Motor neuron (in vitro differentiated cells): ENCODE measurements at places on chromosomes 1 and 21. TPM values are rescaled to one million over a fixed set of nuclear protein-coding genes. Genes with fewer than 3 reads are reported as not detected.

GRCh38 chr21:43603641-43604504 lies 55.4 kb downstream of the HSF2BP start:
- ATAC-seq: no peak

GRCh38 chr1:55276671-55277376 lies 61.7 kb upstream of the USP24 start:
- ATAC-seq: no peak

DNA sequence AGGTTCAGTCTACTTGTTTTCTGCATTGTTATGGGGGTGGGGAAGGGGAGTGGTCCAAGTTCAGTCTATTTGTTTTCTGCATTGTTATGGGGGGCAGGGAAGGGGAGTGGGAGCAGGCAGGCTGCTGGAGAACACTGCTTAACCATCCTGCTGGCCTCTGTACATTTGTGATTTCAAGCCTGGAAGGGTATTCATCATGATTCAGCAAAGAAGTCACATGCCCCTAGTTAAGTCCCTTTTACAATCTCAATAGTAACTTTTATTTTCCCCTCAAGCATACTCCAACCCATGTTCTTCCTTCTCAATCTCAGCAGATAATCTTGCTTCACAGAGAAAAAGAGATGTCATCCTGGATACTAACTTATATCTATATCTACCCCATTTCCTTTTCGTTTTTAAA lies 7.9 kb downstream of the LYST start:
- peak; percentile 37 for ATAC-seq

DNA sequence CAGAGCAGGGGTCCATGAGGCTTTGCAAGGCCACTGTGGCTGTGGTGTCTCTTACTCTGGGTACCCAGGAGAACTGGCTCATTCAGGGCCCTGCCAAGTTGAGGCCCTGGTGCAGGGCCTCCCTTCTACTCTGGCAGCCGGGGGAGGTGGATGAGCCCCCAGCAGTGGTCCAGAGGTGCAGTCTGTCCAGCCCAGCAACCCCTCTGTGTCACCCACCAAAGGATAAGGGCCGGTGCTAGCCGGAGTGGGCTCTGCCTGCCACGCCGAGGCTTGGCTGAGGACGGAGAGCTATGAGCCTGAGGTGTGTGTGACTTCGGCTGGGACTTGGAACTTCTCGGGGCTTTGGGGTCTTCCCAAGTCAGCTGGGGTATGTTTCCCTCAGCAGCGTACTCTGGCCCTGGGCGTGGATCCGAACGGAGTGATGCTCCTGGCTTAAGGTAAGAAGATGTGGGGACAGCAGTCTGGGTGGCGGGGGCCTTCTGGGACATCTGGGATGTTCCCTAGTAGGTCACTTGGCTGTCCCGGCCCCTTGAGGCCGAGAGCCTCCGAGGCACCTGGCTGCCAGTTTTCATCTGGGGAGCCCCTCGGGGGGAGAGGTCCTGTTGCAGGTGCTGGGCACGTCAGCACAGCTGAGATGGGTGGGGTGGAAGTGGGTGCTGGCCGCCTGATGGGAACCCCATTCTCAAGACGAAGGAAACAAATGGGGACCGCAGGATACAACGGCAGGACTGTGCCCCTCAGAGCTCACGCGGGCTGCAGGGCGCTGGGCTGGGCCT lies 25.9 kb downstream of the RUNX3 start:
- ATAC-seq: no peak

DNA sequence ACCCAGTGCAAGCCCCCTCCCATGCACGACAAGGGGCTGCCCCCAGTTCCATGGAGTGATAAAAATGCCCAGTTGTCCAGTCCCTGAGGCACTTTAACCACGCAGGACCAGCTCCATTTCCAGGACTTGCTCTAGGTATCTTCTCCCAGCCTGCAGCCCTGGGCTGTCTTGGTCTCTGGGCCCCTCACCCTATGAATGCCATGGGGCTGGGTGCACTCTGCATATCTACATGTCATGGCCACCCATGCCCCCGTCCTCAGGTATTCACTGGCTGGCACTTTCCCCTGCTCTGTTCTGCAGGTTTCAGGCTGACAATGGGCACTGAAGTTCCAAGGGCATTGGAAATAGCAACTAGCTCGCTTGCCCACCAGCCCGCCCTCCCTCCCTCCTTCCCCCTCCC lies 19.6 kb upstream of the C1orf174 start:
- ATAC-seq: no peak

- ATAC-seq: no peak
Measured at GRCh38 chr1:18651713-18652112, 21.1 kb downstream of the PAX7 start.

- peak; percentile 18 for ATAC-seq
Measured at GRCh38 chr1:87252406-87252805, 76.3 kb upstream of the LMO4 start.

- ATAC-seq: peak; percentile 47
Measured at GRCh38 chr21:42063571-42064521, 7.3 kb upstream of the UMODL1 start.

GRCh38 chr1:2953688-2954285 lies 67.5 kb upstream of the ACTRT2 start:
- no peak for ATAC-seq

DNA sequence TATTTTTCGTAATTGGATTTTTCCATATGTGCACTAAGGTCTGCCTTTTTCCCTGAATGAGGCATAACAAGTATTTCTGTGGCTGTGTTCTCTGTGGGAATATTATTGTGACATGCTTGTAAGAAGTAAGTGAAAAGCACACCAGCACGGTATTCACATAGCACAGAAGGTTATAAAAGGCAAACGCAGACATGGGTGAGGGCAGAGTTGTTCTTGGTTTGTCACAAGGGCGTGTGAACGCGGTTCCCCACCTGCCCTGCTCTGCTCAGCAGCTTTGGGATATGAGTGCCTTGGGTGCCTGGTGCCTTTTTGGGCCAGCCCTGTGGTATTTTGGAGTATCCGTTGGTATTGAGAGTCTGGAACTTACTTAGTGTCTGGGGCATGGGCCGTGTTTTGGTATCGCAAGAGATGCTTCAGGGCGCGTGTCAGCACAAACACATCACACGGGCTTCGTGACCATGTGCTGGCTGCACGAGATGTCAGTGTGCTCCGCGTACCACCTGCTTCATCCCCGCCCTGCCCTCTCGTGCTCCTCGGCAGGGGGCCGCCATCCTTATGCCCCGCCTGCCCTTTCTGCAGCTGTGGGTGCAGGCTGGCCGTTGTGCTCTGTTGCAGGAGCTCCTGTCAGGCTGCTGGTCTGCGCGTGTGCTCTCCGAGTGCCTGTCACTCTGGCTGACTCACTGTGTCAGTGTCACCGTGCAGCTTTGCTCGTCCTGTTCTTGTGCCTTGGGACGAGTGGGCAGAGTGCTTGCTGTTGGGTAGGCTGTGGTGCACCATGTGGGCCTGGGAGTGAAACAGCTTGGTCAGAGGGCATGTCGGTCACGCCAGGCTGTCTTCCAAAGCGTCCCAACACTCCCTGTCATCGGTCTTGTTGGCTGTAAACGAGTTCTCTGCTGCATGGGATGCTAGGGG lies 15.0 kb downstream of the SKI start:
- ATAC-seq: no peak

GRCh38 chr21:27418346-27418745 lies 451.5 kb upstream of the ADAMTS5 start:
- no peak for ATAC-seq

DNA sequence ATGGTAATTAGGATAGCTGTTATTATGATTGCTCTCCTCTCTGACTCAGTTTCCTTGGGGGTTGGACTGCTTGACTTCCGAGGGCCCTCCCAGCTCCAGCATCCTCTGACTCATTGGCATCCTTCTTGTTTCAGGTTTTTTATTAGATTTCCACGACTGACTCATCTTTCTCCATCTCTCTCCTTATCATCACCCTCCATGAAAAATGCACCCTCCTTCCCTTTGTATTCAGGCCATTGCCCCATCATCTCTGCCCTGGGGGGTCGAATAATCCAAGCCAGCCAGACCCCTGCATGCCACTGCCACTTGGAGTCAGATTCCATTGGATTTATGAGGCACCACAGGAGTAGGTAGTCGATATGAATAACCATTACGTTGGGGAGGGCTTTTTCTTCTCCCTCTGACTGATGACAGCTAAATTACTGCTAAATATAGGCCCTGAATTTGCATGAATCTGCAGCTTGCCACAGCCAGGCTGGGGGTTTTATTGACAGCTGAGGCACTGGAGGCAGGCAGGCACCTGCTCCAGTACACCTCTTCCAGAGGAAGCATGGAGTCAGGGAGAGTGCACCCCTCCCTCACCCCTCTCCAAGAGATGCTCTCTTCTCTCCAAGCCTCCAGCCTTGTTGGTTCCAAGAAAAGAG lies 91.7 kb downstream of the C1orf94 start:
- ATAC-seq: peak; percentile 89

The VANGL2 gene
- total RNA-seq: 0.46 and 0.48 TPM in 2 replicates

The CFAP74 gene
- total RNA-seq: 0.22 and 0.25 TPM in 2 replicates
